Mammary microvascular endothelial cell (primary cell): ENCODE measurements at places on chromosomes 5 and 9. TPM values are rescaled to one million over a fixed set of nuclear protein-coding genes. Genes with fewer than 3 reads are reported as not detected.

Gene GCNT4
- total RNA-seq = 0.33 and 0.44 TPM in 2 replicates

Gene YTHDC2
- 15.5 and 16.7 TPM in 2 replicates for total RNA-seq

Gene LHX3
- not detected in 2 replicates for total RNA-seq

Gene NDST1
- total RNA-seq = 129 and 145 TPM in 2 replicates

Gene RASGEF1C
- total RNA-seq = not detected in 2 replicates

Gene DRD1
- total RNA-seq = not detected in 2 replicates

Gene DNLZ
- 33.9 and 44.2 TPM in 2 replicates for total RNA-seq

Gene SLC22A4
- total RNA-seq = 10.7 and 12.0 TPM in 2 replicates

Gene C5orf46
- total RNA-seq = not detected in 2 replicates

Gene ZNF883
- 0.13 and 0.25 TPM in 2 replicates for total RNA-seq

Gene KLF4
- total RNA-seq = 2.2 and 2.6 TPM in 2 replicates

Gene BAAT
- not detected in 2 replicates for total RNA-seq

Gene FGF1
- not detected in 2 replicates for total RNA-seq

Gene PRDM9
- not detected in 2 replicates for total RNA-seq

Gene PNPLA7
- 0.34 and 0.53 TPM in 2 replicates for total RNA-seq

Gene PCDHA9
- total RNA-seq = 0.13 TPM in 1 of 2 replicates, not detected in the other

Gene FAM151B
- total RNA-seq = 0.87 and 3.5 TPM in 2 replicates
